ENCODE measurements at places on chromosomes 11 and 22. TPM values are rescaled to one million over a fixed set of nuclear protein-coding genes. Genes with fewer than 3 reads are reported as not detected.
A peak's percentile ranks its signal among the peaks of the same experiment; 100 is the strongest.

DNA sequence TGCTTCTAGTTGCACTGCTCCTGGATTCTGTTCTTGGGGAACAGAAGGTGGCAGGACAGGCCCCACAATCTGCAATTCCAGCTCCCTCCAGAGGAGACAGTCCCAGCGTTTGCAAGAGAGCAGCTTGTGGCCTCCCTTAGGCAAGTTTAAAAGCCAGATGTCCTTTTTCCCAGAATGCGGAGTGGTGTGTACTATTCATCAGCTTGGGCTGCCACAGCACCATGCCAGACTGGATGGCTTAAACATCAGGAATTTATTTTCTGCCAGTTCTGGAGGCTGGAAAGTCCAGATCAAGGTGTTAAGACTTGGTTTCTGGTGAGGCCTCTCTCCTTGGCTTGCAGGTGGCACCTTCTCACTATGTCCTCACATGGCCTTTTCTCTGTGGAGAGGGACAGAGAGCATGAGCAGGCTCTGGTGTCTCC lies 11.7 kb downstream of the MIAT start:
- DNase-seq, result peak; percentile 32

DNA sequence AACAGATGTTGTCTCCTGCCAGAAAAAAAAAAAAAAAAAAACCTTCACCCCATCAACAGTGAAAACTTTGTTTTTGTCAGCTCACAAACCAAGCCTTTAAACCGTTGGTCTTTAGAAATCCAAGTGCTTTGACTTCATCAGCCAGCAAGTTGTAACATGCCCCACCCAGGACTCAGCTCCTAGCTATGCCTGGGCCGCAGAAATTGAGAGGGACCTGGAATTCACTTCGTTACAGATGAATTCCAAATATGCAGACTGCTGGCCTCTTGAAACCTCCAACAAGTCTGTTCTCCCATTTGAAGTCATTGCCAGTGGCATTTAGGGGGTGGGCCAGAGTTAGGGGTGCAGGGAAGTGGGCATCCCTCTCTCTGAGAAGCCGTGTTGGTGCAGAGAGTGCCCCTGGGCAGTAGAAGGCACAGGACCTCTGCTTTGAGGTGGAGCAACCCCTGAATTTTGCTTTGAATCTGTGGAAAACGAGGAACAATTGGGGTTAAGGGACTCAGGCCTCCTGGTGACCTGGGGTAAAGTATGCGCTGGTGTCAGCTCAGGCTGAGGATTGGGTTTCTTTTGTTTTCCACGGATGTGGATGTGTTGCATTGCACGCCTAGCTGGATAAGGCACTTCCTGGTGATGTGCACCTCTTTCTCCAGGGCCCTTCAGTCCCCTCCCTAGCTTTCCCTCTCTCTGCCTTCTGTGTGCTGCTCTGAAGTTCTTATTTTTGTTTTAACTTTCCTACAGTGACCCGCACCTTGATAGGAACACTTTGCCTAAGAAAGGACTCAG lies 109.5 kb downstream of the DBX1 start:
- DNase-seq, result peak; percentile 91

DNA sequence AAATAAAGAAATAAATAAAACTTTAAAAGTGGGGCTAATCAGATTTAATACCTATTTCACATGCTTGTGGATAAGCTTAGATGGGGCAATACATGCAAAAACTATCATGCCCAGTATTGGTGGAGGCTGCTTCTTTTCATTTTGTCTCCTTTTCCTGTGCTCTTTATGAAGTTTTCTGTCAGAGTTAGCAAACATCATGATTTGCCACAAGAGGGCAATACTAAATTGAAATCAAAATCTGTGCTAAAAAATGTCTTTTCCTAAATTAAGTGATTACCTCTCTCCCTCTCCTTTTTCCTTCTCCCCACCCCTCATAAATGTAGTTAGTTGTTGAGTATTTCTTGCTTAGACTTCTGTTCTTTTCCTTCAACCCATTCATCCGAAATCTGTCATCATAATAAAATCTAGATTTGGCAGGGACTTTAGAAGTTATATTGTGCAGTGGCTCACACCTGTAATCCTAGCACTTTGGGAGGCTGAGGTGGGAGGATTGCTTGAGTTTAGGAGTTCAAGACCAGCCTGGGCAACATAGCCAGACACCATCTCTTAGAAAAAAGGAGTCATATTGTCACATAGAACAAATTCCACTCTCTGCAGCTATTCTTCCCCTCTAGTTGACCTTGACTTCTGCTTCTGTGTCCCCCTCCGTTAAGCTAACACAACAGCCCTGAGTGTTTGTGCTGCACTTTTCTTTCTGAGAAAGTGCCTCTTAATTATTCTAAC lies 4.7 kb upstream of the ARHGAP42 start:
- peak; percentile 24 for DNase-seq

- peak; percentile 71 for DNase-seq
Measured at GRCh38 chr11:63889344-63889743, 27.6 kb downstream of the RCOR2 start.

CRYBA4 gene
- total RNA-seq, result not detected

MCHR1 gene
- 0.14 TPM for total RNA-seq

B4GALNT4 gene
- 1.5 TPM for total RNA-seq

KRTAP5-7 gene
- total RNA-seq, result not detected

All from mammary epithelial cell (primary cell).